ENCODE measurements at places on chromosomes 11 and 22. TPM values are rescaled to one million over a fixed set of nuclear protein-coding genes. Genes with fewer than 3 reads are reported as not detected.

DNA sequence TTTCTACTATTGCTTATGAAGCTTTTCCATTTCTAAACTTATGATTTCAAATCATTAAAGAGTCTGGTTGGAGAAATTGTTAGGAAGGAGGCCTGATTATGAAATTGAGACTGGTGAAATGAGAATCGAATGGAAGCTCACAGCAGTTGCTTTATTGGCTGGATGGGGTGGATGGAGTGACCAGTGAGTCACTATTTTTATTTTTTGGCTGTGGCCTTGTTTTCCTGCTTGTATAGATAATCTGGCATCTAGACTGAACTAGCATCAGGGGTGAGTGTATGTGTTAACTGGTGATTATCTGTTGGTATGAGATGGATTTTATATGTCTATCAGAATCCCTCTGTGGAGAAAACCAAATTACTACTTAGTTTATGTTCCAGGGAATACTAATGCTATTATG lies 36.2 kb downstream of the UVRAG start:
- DNase-seq: no peak

GRCh38 chr22:19448076-19448607 lies 631 bp upstream of the C22orf39 start:
- no peak for DNase-seq

DNA sequence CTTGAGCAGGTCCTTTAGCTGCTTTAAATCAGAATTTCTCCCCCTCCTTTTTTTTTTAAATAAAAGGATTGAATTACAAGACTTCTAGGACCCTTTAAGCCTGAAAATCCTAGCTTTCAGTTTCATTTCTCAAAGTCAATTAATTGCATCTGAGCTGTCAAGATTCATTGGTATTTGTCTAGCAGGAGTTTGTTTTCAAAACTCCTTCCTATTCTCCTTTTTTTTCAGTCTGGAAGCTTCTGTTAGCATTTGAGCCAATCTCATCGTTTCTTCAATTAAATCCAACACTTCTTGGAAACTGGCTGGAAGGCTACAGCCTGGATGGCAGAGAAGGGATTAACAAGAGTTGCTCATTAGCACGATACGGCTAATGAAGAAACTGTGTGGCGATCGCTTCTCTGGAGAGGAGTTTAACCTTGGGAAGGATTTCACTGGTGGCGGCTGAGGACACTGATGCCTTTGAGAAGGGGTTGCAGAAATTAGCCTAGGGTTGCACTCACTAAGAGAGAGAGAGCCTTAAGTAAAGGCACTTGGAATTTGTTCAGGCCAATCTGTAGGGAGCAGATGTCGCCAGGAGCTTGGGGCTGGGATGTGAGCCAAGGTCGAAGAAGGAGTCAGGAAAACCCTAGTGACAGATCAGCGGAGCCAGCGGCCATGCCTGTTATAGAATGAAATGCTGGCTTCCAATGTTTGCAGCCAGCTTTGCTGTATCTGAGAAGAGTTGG lies 43.8 kb upstream of the API5 start:
- no peak for DNase-seq

- DNase-seq: no peak
Measured at GRCh38 chr11:65468874-65469333, 29.9 kb upstream of the MALAT1 start.

- no peak for DNase-seq
Measured at GRCh38 chr11:121801394-121801748, 314.6 kb downstream of the BLID start.

DNA sequence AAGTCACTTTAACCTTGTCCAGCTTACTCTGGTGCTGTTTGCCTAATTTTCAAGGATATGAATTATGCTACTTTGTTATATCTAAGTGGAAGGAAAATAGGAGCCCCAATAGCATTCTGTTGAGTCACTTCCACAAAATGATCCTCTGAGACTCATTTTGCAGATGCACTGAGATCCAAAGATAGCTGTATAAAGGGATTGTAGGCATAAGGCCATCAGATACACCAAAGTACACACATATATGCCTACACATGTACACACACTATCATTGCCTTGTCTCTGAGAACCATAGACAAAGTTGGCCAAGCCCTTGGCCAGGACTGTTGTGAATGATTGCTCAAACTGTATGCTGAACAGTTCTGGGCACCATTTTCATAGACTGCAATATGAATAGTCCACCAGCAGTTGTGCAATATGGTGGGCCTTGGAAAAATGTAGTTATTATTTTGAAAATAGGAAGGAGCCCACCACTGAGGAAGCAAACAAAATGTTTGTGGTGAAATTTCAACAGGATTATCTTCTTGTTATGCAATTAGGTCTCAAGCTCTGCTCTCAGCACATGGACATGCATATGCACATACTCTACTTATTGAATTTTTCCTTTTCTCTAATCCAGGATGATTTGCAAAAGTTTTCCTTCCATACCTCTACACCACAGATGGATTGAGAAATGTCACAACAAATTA lies 186.0 kb upstream of the CTSC start:
- DNase-seq: no peak

GRCh38 chr11:21489416-21490115 lies 703.3 kb upstream of the ANO5 start:
- no peak for DNase-seq

GRCh38 chr11:70456921-70457532 lies 58.7 kb downstream of the CTTN start:
- no peak for DNase-seq

GRCh38 chr22:30253205-30253852 lies 6.8 kb upstream of the LIF start:
- no peak for DNase-seq

GRCh38 chr11:57711414-57712255 lies at the start of gene MED19:
Gene MED19 (minus strand): TSS chr11:57712215. CDS start chr11:57712179, 36 bp downstream.
- DNase-seq: peak; percentile 19

- DNase-seq: no peak
Measured at GRCh38 chr11:45677770-45678512, 12.5 kb upstream of the CHST1 start.

DNA sequence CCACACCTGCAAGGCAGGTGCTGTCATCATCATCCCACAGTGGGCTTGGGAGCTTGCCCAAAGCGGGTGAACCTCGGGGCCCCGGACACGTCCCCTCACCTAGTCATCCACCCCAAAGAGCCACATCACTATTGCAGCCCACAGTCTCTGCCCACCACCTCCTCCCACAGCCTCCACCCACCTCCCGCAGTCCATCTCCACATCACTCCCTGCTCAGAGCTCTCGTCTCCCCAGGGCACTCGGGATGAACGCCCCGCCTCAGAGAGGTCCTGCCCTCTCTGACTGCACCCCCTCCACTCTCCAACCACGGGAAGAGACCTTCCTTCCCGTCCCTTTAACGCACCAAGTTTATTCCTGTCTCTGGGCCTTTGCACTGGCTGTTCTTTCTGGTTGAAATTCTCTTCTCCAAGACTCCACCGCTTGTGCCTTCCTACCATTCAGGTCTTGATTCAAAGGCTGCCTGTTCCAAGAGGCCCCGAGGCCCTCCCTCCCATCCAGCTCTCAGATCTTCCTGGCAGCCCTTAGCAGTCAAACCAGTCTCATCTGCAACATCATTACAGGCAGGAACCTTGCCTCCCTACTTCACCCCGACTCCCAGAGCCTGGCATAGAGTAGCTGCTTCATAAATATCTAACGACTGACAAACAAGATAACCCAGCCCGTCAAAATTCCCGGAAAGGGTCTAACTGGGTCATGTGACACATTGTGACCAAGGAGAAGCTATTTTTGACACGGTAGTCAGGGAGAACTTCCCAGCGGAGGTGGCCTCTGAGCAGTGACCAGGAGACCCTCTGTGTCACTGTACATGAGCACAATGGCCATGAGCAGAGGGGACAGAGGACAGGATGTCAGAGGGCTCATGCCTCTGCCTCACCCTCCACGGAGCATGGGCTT lies 11.1 kb downstream of the KCNJ4 start:
- no peak for DNase-seq

GRCh38 chr22:24703101-24703500 lies 71.4 kb downstream of the PIWIL3 start:
- DNase-seq: no peak

- no peak for DNase-seq
Measured at GRCh38 chr22:43205748-43206508, 19.0 kb upstream of the TTLL12 start.

- DNase-seq: no peak
Measured at GRCh38 chr11:120088056-120088455, 49.9 kb downstream of the TRIM29 start.

DNA sequence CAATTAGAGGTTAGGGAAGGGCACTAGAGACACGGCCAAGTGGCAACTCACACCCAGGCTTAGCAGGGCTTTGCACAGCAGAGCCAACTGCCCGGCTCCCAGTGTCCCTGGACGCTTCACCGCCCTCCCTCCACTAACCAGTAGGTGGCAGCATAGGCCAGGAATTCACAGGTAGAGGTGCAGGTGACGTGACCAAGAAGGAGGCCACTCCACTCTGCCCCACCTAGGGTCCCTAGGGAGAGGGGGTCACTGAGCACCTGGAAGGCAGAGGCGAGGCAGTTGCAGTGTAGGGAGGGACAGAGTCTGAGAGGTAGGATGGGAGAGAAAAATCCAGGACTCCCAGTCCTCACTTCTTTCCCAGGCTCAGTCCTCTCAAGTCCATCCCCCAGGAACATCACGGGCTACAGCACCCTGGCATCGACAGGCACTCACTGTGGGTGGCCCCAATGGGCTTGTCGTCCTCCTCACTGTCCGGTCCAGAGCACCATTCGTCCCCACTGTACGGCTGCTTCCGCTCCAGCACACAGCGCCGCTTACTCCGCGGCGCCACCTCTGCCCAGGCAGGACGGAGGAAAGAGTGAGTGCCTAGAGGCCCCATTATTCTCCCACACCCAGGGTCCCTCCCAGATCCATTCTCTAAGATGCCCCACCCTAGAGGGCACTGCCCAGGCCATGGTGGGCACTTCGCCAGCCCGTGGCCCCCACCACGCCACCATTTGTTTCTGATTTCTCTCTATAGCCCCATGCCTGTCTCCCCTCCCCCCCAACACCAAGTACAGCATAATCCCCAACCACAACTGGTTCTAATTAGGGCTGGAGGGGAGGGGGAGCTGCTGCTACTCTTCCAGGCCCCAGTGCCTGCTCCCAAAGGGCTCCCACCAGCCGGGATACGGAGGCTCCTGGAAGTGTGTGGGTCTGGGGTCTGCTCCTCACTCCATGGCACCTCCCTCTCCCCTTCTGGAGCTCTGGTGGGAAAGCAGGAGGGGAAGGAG lies 18.4 kb downstream of the BCL9L start:
- DNase-seq: no peak

- peak; percentile 23 for DNase-seq
Measured at GRCh38 chr11:17164361-17165246, 43.2 kb downstream of the PIK3C2A start.

- DNase-seq: no peak
Measured at GRCh38 chr11:72885749-72886609, 71.8 kb downstream of the ATG16L2 start.

GRCh38 chr11:69774354-69775162 lies 583 bp downstream of the FGF4 start:
- DNase-seq: no peak

DNA sequence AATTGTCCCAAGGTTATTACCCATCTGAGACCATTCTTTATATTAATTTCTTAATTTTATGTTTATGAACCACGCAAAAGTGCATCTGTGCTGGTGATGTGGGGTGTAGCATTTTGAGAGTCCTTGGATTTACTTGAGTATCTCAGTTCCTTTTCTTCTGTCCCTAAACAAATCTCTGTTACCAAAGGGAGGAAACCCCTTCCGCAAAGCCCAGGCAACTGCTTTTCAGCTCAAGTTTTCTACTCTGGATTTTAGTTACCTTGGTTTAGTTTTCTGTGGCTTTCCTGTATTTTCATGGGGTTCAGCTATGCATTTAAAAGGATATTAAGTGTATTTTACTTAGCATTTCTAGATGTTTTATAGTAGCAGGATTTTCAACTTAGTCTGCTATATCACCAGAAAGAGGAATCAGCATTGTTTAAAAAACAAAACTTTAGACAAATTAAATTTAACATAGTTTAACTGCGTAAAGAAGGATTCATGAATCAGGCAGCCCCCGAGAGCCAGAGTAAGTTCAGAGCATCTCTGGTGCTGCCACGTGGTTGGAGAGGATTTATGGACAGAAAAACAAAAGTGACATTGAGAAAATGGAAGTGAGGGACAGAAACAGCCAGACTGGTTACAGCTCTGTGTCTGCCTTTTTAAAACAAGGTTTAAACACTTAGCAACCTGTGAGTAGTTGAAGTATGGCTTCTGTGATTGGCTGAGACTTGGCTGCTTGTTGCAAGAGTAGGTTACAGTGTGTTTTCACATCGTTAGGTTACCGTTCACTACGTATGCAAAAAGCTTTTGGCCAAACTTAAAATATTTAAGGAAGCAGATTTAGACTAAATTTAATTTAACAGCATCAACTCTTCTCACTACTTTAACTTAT lies 9.6 kb downstream of the ADM start:
- DNase-seq: no peak

- no peak for DNase-seq
Measured at GRCh38 chr22:36457688-36458450, 23.6 kb downstream of the TXN2 start.

- no peak for DNase-seq
Measured at GRCh38 chr22:36287881-36288515, 35.1 kb downstream of the APOL1 start.

- DNase-seq: no peak
Measured at GRCh38 chr22:24097961-24098391, 83.3 kb upstream of the SUSD2 start.

DNA sequence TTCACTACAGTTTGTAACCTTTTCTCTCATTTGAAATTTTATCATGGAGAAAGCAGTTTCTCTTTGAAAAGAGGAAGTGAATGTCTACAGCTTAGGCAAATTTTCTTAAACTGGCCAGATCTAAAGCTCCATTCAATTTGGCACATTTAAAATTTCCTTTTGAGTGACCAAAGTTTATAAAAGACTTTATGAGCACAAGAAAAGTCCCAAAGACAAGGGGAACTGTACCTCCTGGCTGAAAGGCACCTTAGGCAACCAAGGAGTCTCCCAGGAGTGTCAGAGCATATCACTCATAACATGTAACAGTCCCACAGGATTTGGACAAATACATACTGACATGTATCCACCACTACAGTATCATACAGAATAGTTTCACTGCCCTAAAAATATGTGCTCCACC lies 41.3 kb downstream of the NARS2 start:
- no peak for DNase-seq

The ACRV1 gene
- not detected for polyA plus RNA-seq

The TBX10 gene
- polyA plus RNA-seq: not detected

The PLAAT5 gene
- polyA plus RNA-seq: not detected

The BACE1 gene
- 99.6 TPM for polyA plus RNA-seq

The OR52I1 gene
- not detected for polyA plus RNA-seq

The SAA1 gene
- 3.4 TPM for polyA plus RNA-seq

The CARNS1 gene
- 0.12 TPM for polyA plus RNA-seq

The PPM1F gene
- 25.3 TPM for polyA plus RNA-seq

The DDI1 gene
- polyA plus RNA-seq: not detected

The SLC25A18 gene
- polyA plus RNA-seq: 0.07 TPM

All from BJ (cell line).